ENCODE measurements at places on chromosomes 2 and 18. TPM values are rescaled to one million over a fixed set of nuclear protein-coding genes. Genes with fewer than 3 reads are reported as not detected.
A peak's percentile ranks its signal among the peaks of the same experiment; 100 is the strongest.

DNA sequence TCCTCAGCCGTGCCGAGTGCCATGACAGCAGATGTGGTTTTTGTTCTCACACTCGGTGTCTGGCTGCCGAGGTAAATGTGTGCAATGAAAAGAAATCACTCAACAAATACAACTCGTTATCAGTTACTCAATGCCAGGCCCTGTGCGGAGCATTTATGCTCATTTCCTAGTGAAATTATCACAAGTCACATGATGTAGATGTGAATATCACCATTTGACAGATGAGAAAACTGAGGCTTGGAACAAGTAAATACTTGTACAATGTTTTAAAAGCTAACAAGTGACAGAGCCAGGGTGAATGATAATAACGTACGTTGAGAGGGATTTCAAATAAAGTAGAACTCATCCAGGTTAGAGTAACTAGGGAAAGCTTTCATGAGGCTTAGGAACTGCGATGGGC, 174.7 kb downstream of the EIPR1 start:
- no peak overlapping the region for H3K27ac ChIP-seq
- no peaks in the 10 kb centered on the region for H3K4me1 ChIP-seq
- no peak for DNase-seq
- H3K36me3 ChIP-seq, result no peaks in the 10 kb centered on the region
- H3K27me3 ChIP-seq, result no peaks in the 10 kb centered on the region
- H3K4me3 ChIP-seq, result no peak overlapping the region

DNA sequence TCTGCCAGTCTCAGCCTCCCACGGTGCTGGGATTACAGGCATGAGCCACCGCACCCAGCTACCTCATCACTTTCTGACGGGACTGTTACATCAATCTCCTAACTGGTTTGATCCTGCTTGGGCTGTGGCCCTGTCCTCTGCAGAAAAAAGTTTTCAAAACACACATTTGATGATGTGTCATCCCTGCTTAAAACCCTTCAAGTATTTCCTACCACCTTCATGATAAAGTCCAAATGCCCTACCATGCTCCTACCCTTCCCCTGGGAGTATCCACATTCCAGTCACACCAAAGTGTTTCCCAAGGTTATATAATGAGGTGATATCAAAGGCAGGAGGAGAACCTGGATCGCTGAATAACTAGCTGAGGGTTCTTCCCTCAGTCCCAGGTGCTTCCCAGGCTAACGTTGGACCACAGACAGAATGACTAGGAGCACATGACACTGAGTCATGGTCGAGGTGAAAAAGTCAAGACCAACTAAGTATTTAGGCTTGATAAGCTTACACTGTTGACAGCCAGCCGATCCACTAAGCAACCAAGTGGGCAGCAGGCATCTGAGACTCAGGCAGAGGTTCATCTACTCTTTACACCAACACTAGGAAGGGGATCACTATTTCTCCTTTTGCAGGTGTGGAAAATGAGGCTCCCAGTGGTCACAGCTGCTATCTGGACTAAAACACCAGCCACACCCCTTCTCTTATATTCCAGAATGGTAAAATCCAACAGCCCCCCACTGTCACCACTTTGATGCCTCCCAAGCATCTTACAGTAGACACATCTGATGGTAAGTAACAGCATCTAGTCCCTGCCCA, 31.8 kb downstream of the CYRIA start:
- no peaks in the 10 kb centered on the region for H3K27me3 ChIP-seq
- H3K36me3 ChIP-seq, result no peaks in the 10 kb centered on the region
- peaks cover 71% of the 10 kb centered on the region for H3K4me1 ChIP-seq

Gene AGXT
- total RNA-seq, result 0.30 TPM

DNA sequence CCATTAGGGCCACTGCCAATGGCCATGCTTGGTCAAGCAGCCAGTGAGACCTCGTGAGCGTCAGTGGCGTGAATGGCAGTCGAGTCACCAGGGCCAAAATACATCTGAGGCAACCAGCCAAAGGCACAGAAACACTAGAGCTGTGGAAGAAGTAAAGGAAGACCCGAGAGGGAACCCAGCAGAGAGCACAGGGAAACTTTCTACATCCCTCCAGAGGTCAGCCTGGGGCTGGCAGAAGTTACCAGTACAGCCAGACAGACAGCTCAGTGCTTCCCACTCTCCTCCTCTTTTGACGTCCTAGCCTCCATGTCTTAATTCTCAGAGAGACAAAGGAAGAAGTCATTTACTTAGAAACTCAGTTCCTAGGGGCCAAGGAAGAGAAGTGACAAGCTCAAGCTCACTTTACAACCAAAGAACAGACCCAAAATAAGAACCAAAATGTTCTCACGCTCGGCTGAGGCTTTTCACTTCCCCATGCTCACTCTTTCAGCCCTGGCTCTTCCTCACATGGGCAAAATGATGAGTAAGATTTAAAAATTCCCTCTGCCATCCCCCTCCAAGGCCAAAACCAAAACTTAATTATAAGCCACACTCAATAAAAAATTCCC, 8.7 kb downstream of the CYRIA start:
- DNase-seq, result peak; percentile 91
- H3K27me3 ChIP-seq, result no peaks in the 10 kb centered on the region
- H3K27ac ChIP-seq, result peak overlapping the region; percentile 96
- no peaks in the 10 kb centered on the region for H3K36me3 ChIP-seq

- peak overlapping the region; percentile 28 for H3K4me3 ChIP-seq
- H3K4me1 ChIP-seq, result no peaks in the 10 kb centered on the region
- DNase-seq, result no peak
Measured at GRCh38 chr2:73291461-73292315, 1.7 kb downstream of the EGR4 start.

DNA sequence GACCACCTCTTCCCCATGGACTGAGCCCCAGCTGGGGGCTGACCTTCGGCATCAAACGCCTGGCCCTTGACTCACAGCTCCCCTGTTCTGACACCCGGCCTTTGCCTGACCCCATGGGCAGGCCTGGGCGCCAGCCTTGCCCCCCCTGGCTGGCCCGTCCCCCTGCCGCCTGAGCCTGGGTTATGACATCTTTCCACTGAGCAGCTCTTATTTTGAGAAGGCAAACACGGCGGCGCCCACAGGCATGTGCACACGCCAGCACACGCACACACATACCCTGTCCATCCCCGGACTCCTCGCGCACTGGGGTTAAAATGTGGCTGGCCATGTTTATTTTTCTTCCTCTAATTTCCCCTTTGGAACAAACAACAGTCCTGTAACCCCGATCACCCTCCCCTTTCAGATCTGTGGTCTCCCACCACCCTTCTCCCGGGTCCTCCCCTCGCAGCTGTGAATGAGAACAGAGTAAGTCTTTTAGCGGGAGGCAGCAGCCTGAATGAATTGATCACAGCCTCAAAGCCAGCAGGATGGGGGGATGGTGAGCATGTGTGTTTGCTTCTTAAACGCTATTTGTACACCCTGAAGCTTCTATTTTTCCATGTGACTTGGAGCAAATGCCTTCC, 11.8 kb upstream of the ATOH8 start:
- H3K27ac ChIP-seq, result peak overlapping the region; percentile 94
- H3K4me3 ChIP-seq, result no peak overlapping the region
- DNase-seq, result peak; percentile 84
- H3K4me1 ChIP-seq, result peaks cover 83% of the 10 kb centered on the region
- no peaks in the 10 kb centered on the region for H3K36me3 ChIP-seq

Gene LYG1
- total RNA-seq, result 0.39 TPM

GRCh38 chr2:133004623-133005022, 334.6 kb upstream of the LYPD1 start:
- no peak overlapping the region for H3K27ac ChIP-seq
- no peaks in the 10 kb centered on the region for H3K4me1 ChIP-seq
- no peaks in the 10 kb centered on the region for H3K27me3 ChIP-seq
- H3K36me3 ChIP-seq, result no peaks in the 10 kb centered on the region

Gene GRB14
- total RNA-seq, result 2.7 TPM

Gene EN1
- total RNA-seq, result 1.1 TPM

Gene SETBP1
- total RNA-seq, result 19.5 TPM

GRCh38 chr2:231177156-231178025, 21.0 kb upstream of the ARMC9 start:
- H3K27ac ChIP-seq, result no peak overlapping the region
- no peak for DNase-seq
- peaks cover 5% of the 10 kb centered on the region for H3K36me3 ChIP-seq
- peaks cover 22% of the 10 kb centered on the region for H3K4me1 ChIP-seq
- H3K27me3 ChIP-seq, result no peaks in the 10 kb centered on the region

Gene CNNM3
- total RNA-seq, result 12.6 TPM

Gene CEP192
- total RNA-seq, result 12.3 TPM

DNA sequence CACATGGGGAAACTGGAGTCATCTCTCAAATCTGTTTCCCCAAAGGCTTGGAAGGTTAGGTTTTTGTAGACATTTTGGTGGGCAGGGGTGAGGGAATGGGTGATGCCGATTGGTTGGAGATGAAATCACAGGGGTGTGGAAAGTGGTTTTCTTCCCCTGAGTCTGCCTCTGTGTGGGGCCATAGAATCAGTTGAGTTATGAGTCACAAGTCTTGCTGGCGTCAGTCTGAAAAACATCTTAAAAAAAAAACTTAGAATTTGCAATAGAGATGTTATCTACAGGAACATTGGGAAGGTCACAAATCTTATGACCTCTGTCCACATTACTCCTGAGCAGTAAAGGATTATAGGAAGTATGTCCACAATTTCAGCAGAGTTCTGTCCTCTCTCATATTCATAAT, 314.6 kb downstream of the CNTNAP5 start:
- no peaks in the 10 kb centered on the region for H3K27me3 ChIP-seq
- no peaks in the 10 kb centered on the region for H3K4me1 ChIP-seq
- H3K4me3 ChIP-seq, result no peak overlapping the region
- H3K27ac ChIP-seq, result no peak overlapping the region
- H3K36me3 ChIP-seq, result no peaks in the 10 kb centered on the region
- DNase-seq, result no peak

GRCh38 chr2:70088598-70089219, 1.4 kb downstream of the PCBP1 start:
- no peaks in the 10 kb centered on the region for H3K27me3 ChIP-seq
- DNase-seq, result no peak
- peaks cover 28% of the 10 kb centered on the region for H3K4me1 ChIP-seq
- H3K27ac ChIP-seq, result peak overlapping the region; percentile 100

Gene ABCB11
- not detected for total RNA-seq

DNA sequence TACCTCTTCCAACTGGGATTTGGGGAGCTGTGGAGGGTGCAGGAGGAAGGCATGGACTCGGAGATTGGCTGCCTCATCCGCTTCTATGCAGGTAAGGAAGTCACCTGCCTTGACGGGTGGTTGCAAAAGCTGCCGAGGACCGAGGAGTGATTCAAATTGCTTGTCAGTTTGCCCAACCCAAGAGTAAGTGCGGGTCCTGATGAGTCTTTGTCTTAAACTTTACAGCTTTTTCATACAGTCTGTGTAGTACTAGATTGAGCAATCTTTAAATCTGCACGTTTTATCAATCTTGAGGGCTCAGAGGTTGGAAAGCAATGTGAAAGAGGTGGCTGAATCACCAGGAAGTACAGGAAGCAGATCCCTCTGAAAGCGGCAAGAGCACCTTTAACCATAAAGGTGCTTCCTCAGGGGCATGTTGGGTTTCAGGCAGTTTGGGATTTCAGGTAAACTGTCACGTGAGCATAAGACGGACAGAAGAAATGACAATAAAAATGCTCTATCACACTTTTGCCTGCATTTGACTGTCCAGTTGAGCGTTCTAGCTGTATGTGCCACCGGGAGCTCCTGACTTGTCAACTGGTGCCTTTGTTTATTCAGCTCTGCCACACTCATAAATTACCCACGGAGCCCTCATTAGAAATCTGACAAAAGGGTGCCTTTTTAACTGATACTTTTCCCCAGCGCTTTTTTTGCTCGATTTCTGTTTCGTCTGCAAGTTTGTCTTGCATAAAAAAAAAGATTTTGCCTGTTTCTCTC, 2.0 kb downstream of the PHLPP1 start:
- peak overlapping the region; percentile 78 for H3K27ac ChIP-seq
- peak overlapping the region; percentile 79 for H3K4me3 ChIP-seq
- no peaks in the 10 kb centered on the region for H3K27me3 ChIP-seq
- H3K36me3 ChIP-seq, result no peaks in the 10 kb centered on the region
- H3K4me1 ChIP-seq, result peaks cover 22% of the 10 kb centered on the region

DNA sequence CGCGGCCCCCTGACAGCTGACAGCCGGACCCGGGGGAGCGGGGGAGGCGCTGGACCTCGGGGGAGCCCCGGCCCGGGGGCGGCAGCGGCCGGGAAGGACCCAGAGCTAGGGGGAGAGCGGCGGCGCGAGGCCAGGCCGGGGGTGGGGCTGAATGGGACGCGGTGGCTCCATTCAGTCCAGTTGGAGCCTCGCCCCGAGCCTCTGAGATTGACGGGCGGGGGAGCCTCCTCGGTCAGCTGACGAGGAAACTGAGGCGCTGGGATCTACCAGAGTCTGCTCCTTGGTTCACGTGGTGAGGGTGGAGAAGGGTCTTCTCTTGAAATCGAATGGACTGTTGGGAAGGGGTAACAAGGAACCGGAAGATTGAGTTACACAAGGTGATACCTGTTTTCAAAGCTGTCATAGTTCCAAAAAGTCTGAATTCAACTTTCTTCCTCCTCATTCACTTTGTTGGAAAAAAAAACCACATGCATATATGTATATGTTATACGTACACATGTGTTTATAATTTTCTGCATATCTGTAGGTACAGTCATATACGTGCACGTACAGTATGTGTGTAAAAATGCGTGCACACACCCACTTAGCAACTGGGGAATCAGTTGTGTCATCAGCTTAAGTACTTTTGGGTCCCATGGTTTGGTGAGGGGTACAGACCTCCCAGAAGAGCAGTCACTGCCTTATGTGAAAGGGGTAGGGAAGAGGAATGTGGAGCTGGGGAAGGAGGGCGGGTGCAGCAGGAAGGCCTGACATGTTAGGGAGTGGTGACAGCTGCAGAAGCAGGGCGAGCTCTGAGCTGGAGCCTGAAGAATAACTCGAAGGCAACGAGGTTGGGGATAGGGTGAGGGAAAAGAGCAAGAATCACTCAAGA, 628 bp downstream of the PPP1R7 start:
- H3K4me3 ChIP-seq, result peak overlapping the region; percentile 96
- peak overlapping the region; percentile 89 for H3K27ac ChIP-seq
- H3K36me3 ChIP-seq, result no peaks in the 10 kb centered on the region
- H3K27me3 ChIP-seq, result no peaks in the 10 kb centered on the region
- DNase-seq, result no peak

Gene EPAS1
- 80.4 TPM for total RNA-seq

Gene TIGD1
- total RNA-seq, result 4.1 TPM
